WERI-Rb-1 (cell line): ENCODE measurements at places on chromosomes 4 and X.

DNA sequence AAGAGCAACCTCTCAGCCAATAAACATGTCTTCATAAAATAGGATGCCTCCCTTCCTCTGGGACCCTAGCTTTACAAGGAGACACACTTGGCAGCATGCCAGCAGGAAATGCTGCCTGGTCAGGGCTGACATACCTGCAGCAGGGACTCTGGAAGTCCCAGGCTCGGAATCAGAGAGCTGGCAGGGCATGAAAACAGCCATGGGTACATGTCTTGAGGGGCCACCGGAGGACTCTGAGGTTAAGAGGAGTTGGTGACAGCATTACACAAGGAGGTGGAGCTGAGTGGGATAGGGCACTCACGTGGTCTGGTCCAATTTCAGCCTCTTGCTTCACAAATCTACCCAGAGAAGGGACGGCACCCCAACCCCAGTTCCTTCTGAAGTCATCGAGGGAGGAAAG is 15.7 kb downstream of the MSX1 start:
- no peak for DNase-seq

GRCh38 chr4:31169846-31170245 is 449.7 kb downstream of the PCDH7 start:
- DNase-seq, result no peak

- no peak for DNase-seq
These were observed 45.8 kb upstream of the FBXW7 start for GRCh38 chr4:152581536-152582160.

- DNase-seq, result no peak
These were observed 496.8 kb downstream of the CENPC start for GRCh38 chr4:67048530-67048929.

- no peak for DNase-seq
These were observed 69.4 kb upstream of the MAGED1 start for GRCh38 chrX:51824061-51824460.

DNA sequence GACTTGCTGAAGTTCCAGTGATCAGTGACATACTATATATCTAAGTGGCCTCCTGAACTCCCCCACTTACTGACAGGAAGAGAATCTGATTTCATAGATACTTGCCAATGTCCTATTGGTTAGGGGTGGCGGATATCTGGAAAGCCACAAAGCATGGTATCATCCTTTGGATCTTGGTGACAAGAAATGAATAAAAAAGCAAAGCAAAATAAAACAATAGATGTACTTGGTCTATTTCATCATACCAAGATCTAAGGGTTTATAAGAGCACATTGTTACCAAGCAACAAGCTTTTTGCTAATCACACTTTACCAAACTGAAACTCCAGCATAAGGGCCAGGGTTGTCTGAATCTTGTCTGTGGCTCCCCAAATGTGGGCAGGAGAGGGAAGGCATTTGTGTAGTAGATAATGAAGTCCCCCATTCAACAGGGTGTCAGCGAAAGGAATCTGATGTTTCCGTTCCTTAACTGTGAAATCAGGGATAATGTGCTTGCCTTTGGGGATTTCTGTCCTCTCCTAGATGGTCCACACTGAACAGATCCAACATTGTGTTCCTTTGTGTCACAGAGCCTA is 125.0 kb upstream of the SMIM10 start:
- DNase-seq, result no peak

DNA sequence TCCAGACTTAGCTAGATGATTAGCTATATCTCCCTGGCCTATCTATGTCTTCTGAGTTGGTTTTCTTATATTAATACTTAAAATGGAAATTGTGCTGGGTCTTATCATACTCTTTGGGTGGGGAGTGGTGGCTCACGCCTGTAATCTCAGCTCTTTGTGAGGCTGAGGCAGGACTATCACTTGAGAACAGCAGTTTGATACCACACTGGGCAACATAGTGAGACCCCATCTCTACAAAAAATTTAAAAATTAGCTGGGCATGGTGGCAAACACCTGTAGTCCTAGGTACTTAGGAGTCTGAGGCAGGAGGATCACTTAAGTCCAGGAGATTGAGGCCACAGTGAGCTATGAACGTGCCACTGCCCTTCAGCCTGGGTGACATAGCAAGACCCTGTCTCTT is 30.4 kb downstream of the WDFY3 start:
- DNase-seq, result no peak

DNA sequence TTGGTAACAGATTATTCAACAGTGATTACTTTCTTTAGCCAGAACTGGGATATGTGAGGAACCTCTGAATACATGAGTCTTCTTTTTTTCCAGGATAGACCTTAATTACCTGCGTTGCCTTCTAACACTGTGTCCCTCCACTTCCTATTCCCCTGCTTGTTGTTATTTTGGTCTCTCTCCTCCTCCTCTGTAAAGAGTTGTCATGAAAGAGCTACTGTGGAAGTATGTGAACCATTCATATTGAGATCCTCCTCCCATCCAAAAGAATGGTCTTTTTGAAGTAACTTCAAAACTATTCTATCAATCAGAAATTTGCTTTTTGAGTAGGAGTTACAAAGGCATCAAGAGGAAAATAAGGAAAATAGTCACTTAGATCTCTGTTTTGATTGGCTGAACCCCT is 420.0 kb upstream of the TENM3 start:
- no peak for DNase-seq

DNA sequence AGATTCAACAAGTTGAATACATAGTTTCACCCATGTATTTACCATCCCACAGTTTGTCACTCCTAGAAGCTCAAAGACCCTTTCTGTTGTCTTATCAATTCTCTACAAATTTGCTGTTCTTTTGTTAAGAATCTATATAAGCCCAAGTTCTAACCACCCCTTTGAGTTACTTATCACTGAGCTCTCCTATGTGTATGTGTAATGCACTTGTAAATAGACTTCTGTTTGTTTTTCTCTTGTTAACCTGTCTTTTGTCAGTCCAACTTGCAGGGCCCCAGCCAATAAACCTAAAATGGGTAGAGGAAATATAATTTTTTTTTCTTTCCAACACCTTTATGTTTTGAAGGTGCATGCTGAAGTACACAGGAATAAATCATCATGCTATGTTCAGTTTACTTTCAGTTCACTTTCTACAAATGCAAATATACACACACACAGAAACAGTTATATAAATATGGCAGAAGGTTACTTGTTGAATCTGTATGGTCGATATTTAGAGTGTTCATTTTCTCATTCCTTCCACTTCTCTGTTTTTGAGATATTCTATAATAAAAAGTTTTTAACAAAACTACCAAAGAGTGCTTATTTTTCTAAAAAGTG is 22.3 kb upstream of the CLOCK start:
- no peak for DNase-seq

DNA sequence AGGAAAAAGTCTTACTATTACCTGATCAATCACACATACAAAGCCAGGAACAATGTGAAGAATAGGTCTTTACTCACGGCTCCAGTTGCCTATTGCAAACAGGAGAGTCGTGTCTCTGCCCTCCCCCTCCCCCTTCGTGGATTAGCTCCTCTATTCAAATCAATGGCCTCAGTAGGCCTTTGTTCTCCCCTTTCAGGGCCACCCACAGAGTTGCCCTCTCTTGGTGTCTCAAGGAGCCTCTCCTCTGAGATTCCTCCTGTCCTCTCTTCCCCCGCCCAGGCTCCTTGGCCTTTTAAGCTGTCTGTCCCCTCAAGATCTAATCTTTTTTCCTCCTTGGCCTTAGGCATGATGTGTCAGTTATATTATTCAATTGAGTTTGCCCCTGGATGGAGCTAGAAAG is 107.2 kb upstream of the NALF2 start:
- DNase-seq, result no peak

DNA sequence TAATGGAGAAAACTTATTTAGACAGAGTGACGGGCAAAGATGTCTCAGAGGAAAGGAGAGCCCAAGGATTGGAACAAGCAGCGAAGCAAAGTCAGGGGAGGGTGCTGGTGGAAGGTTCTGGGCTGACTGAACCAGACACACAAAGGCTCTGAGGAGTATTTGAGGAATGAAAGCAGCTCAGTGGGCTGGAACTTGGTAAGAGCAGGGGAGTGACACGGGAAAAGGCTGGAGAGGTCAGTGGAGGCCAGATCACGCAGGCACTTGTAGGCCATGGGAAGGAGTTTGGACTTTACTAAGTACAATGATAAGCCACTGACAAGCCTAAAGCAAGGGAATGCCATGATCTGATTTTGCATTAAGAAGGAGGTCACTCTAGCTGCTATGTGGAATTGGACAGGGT is 71.4 kb downstream of the TSC22D3 start:
- no peak for DNase-seq

GRCh38 chr4:122836941-122837340 is 10.3 kb downstream of the FGF2 start:
- no peak for DNase-seq

- no peak for DNase-seq
These were observed 128.5 kb downstream of the NFKB1 start for GRCh38 chr4:102629673-102630072.

- DNase-seq, result no peak
These were observed 119.8 kb downstream of the DRD5 start for GRCh38 chr4:9901257-9901656.

DNA sequence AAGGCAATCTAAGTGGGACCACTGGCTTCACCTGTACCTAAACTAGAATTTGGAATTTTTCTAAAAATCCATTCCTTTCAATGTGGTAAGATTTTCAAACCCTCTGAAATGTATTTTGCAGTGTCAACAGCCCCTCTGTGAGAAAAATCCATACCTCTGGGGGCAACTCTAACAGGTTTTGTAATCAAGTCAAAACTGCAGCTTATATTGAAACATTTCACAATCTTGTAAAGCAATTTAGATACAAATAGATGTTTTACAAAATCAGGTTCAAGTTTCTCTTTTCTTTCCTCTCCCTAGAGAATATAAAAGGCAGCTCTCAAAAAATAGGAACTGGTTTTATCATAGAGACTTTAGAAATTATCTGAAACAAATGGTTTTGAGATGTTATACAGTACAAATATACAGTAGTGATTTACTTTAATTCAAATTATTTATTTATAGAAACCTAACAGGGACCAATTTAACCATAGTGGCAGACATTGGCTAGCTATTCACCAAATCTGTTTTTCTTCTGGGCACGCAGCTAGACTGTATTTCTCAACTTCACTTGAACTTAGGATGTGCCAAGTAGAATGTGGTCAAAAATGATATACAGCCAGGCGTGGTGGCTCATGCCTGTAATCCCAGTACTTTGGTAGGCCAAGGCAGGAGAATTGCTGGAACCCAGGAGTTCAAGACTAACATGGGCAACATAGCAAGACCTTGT is 36.3 kb upstream of the SPINK2 start:
- no peak for DNase-seq

DNA sequence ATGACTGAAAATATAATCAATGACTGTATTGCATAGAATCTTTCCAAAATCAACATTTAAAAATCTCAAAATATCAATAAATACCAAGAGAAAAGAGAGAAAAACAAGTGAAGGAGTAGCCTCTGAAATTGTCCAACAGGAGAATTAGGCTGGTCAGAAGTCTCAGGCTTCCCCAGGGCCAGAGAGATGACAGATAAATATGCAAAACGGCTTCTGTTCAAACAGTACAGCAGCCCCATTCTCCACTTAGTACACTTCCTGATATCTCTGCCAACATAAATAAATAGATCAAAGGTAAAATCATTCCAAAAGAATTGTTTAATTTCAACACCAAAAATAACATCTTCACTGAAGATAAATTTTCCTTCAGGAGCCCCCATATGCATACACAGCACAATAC is 204.7 kb upstream of the GABRA2 start:
- DNase-seq, result no peak

DNA sequence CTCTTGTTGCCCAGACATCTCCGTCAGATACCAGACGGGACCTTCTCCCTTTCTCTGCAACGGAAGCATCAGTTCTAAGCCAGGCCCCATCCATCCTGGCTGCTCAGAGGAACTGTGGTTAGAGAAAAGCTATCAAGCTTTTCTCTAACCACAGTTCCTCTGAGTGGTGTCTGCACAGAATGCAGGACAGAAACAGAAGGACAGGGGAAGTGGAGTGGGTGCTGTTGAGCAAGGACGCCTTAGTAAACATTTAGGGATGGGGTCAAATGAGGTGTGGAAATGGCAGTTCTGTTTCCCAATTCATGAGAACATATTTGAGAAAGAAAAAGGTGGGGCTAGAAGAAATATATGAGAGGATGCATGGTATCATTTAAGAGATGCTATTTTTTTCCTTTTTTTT is 283.8 kb downstream of the CRLF2 start:
- no peak for DNase-seq

GRCh38 chrX:10090319-10090718 is 66.5 kb upstream of the CLCN4 start:
- no peak for DNase-seq

DNA sequence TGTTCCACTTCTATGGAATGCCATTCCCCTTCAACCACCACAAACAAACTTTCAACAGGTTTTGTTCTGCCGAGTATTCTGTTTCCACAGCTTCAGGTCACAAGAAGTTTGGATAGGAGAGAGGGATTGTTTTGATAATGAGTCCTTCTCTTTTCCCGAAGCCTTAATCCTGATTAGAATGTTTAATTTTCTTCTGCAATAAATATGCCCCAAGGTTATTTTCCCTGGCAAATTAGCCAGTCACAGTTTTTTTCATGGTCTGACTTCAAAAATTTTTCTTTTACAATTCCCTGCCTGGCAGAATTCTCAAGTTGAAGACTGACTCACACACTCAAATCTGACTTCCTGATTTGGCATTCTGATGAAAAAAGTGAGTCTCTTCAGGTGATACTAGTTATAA is 33.1 kb upstream of the EDNRA start:
- no peak for DNase-seq

- DNase-seq, result no peak
These were observed 29.3 kb downstream of the CEP44 start for GRCh38 chr4:174312993-174313392.
